Neural crest cell (in vitro differentiated cells): ENCODE measurements at places on chromosomes 4 and X.

- DNase-seq, result no peak
Observed at GRCh38 chrX:105829011-105829410, 6.7 kb downstream of the NRK start.

- DNase-seq, result no peak
Observed at GRCh38 chr4:103400405-103400804, 202.3 kb upstream of the CENPE start.

- no peak for DNase-seq
Observed at GRCh38 chrX:18574591-18574990, 97.3 kb downstream of the RS1 start.

DNA sequence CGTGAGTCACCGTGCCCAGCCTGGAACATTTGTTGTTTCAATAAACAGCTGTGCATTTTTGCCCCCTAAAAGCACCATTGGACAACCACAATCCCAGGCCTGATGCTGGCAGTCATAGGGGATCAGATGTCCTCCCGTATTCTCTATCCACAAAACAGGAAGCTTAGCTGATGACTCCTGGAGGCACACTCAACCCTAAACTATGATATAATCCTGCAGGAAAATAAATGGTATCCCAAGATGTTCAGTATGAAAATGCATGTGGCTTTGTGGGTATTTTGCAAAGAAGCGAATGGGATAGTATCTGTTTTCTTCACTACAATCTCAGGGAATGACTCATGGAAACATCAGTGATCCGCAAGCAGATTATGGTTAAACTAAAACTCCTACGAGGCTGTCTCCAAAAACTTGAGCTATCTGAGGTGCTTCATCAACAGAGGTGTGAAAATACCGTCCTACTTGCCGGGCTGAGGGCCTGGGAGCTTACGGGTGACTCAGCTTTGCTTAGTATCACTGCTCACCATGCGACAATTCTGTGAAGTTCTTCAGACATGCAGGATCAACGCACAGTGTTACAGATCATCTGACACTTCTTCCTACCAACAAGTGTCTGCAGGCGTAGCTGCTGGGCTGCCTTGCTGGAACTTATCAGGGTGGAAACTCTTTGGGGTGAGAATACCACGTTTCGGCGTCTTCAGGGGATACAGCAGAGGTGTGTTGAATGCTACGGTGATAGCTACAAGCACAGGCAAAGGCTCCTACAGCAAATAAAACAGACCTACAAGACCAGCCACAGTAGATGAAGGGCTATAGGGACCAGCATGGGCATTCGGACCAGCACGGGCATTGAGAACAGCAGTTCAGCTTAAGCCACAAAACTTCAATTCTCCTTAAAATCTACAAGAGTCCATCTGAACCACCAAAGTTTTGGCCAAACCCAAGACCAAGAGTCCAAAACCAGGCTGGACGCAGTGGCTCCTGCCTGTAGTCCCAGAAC lies 148.5 kb downstream of the DHRSX start:
- no peak for DNase-seq
